ENCODE measurements at places on chromosomes 11 and 22.

GRCh38 chr11:113663567-113663966 lies 42.5 kb downstream of the TMPRSS5 start:
- no peak for DNase-seq

GRCh38 chr11:108340973-108341372 lies 118.1 kb downstream of the ATM start:
- no peak for DNase-seq

GRCh38 chr22:22164541-22165272 lies 79.9 kb upstream of the VPREB1 start:
- no peak for DNase-seq

GRCh38 chr22:19674129-19674928 lies 40.0 kb upstream of the SEPTIN5 start:
- no peak for DNase-seq

GRCh38 chr22:19892925-19893324 lies 38.3 kb upstream of the GNB1L start:
- no peak for DNase-seq

GRCh38 chr11:19849107-19849789 lies 136.6 kb downstream of the NAV2 start:
- no peak for DNase-seq

Measured in bone marrow (tissue), 2 donors.